Fibroblast of upper back skin (primary cell): ENCODE measurements at places on chromosomes 7 and 10.

- no peak for DNase-seq
Observed at GRCh38 chr7:154896076-154896475, 106.8 kb downstream of the PAXIP1 start.

DNA sequence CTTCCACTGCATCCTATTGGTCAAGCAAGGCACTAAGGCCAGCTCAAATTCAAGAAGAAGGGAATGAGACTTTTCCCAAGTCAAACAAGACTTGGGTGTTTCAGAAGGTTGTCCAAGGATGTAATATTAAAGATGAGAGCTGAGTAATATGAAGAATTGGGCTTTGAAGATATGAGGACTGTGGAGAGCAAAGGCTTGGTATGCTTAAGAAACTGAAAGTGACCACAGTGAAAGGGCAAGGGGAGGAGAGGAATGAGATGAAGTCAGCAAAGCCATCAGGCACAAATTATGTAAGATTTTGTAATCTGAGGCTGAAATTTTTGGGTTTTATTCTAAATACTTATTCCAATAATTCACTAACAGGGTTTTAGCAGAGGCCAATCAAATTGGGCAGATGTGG lies 38.6 kb upstream of the NPY start:
- DNase-seq, result no peak

- no peak for DNase-seq
Observed at GRCh38 chr10:68848806-68849205, 21.5 kb downstream of the STOX1 start.

GRCh38 chr10:35781643-35782035 lies 139.5 kb upstream of the FZD8 start:
- no peak for DNase-seq

DNA sequence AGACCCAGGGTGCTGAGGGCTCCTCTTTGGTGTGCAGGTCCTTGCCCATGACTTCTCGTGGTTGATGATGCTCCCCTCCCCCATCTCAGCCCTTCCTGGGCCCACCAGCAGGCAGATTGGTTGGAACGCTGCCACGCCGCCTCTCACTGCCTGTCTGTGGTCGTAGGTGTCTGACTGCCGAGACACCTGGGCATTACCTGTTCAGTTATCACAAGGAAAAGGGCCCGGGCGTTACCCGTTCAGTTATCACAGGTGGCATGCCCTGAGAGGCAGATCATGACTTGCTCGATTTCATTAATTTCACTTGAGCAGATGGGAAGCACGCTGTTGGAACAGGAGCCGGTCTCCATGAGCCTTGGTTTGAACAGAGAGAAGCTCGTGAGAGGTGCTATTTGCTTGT lies 42.5 kb downstream of the TACR2 start:
- no peak for DNase-seq

DNA sequence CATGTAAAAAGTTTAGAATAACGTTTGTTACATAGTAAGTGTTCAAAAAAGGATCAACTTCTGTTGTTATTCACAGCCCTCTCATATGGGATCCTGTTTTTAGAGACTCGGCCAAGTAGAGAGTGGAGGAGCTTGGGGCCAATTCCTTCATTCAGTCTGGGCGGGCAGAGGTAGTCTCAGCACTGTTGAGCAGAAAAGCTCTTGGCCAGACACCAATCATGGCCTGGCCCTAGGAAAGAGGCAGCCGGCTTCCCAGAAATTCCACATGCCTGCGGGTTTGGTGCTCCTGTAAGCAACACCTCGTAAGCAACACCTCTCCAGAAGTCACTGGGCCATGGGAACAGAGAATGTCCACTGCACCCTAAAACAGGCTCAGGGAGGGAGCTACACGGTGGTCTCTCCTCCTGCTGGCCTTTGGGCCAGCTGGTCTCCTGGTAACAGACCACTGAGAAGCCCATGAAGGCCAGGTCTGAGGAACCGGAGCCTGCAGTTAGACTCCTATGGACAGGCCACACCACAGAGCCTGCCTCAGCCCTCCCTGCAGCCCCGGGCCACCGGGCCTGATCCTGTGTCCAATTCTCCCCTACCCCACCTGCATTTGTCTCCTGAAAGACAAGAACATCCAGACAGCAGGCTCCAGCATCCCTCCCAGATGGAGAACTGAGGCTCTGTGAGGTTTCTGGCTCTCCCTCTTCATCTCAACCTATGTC lies 149.1 kb downstream of the GRID1 start:
- DNase-seq, result no peak

DNA sequence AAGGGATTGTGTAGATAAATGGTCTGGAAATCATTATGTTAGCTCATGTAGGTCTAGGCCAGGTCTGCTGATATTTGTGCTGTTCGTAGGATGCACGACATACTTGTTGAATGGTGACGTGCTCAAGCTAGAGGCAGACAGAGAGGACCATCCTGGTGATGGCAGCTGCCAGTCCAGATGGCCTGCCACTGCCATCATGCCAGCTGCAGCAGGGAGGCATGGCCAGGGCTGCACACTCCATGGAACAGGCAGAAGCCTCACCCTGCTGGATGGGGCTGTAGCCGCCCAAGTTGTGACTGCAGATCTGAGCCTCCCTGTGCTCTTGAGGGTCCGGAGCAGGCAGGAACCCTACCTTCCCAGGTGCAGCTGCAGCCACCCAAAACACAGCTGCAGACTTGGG lies 80.3 kb downstream of the SPDYE5 start:
- no peak for DNase-seq

DNA sequence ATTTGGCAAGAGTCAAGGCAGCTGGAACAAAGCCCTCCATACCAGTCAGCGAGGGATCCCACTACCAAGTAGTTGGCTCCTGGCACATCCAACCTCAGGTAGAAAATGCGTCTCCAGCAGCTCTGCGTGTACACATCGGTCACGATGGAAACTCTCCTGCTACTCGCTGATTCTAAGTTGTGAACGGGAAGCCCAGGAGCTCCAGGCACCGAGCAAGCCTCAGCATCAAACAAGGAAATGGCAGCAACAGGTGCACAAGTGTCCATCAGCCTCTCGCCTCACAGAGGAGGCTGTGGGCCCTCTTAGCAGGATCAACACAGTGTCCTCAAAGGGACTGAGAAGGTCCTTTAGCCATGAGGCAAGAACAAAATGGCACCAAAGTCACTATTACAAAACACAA lies 127.0 kb downstream of the TCERG1L start:
- DNase-seq, result no peak

- no peak for DNase-seq
Observed at GRCh38 chr7:117854186-117854585, 19.1 kb downstream of the CTTNBP2 start.

- peak; percentile 75 for DNase-seq
Observed at GRCh38 chr7:111735661-111736551, 173.6 kb upstream of the IMMP2L start.

- peak; percentile 44 for DNase-seq
Observed at GRCh38 chr10:78706256-78706655, 362.5 kb upstream of the ZMIZ1 start.

DNA sequence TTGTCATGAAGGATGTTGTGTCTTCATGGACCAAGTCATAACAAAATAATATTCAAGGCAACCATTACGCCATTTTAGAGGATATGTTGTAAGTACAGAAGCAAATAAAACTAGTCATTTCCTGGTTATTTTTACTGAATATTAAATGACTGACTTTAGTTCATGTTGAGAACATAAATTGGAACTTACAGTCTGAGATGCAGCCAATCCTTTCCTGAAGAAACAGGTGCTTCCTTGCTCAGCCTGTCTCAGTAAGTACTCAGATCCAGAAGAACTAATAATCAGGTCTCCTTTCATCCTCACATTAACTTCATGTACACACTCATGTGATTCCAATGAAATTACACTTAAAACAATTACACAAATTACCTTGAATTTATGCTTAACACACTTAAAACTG lies 12.3 kb downstream of the SEMA3A start:
- no peak for DNase-seq

DNA sequence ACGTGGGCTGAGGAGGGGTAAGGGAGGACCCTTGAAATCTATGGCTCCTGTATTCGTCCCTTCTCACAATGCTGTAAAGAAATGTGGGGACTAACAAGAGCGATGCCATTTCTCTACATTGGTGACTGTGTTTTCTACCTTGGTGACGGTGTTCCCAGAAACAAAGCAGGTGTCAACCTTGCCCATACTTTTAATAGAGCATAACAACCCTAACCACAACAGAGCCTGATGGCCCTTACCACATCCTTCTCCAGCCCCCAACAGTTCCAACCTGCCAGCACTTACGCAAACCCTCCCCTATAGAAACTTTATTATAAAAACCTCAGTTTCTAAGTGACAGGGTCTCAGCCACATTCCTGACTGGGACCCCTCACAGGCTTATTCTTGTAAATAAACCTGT lies 28.2 kb upstream of the ADCYAP1R1 start:
- DNase-seq, result no peak

- no peak for DNase-seq
Observed at GRCh38 chr10:44416021-44416771, 31.3 kb upstream of the CXCL12 start.

DNA sequence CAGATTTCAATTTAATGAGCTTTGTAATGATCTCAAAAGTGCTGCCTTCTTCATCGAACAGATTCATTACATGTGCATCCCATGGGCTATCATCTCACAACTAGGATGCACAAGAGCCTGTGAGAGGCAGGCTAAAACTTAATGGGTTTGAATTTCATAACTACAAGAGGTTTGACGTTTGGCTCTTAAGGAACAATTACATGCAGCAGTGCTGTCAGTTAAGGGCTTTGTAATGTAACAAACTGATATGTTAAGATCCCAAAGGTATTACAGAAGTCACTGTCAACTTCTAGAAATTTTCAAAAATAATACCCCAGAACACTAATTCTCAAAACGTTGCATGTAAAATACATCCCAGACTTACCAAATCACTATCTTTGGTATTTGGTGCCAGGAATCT lies 33.2 kb downstream of the KIF20B start:
- no peak for DNase-seq

GRCh38 chr10:71985542-71986250 lies 21.5 kb downstream of the CHST3 start:
- DNase-seq, result peak; percentile 79

DNA sequence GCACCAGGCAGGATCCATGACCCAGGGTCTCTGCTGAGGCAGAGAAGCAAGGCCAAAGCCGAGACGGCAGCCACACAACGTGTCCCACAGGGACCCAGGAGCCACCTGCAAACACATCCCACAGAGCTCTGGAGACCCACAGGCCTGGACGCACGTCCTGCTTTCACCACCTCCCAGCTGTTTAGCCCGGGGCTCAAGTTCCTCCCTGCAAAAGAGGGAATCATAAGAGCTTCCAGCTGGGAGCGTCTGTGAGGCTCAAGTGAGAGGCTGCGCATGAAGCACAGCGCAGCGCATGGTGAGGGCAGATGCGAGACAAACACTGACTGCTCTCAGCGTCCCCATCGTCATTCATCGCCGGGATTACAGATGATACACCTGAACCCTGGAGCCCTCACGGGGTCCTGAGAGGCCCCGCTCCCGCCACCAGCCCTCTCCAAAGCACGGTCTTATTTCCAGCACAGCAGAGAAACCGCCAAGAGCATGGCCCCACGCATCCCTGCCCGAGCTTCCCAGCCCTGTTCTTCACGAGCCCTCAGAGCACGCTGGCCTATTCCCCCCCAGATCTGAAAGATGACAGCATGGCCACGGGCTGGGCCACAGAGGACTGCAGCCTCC lies 88.7 kb downstream of the MAD1L1 start:
- no peak for DNase-seq

DNA sequence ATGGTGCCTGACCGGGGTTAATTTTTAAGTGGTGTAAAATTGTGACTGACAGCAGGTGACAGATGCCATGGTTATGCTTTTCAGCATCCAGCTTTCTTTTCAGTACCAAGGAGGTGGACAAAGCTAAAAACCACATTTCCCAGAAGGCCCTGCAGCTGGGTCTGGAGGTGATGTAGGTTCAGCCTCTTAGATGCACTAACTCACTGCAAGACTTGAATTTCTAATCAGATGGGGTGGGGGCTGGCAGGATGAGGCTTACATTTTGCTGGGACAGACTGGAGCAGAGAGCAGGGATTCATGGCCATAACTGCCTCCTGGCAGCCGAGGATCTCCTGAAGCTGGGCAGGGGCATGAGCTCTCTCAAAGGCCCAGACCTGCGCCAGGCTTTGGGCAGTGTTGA lies 52.4 kb downstream of the PDIA4 start:
- no peak for DNase-seq

DNA sequence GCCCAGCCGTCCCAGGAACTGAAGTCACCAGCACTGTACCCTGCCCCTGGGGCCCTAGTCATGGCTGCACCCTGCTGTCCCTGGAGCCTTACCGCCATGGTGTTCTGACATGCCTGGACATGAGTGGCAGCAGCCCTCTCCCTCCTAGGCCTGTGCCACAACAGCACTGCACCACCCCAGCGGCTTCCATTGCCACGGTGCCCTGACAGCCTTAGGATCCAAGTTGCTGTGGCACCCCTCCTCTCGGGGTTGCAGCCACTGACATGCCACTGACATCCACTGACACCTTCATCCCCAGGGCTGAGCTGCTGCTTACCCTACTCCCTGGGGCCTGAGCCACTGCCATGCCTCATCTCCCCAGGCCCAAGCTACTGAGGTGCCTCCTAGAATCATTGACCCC lies 39.6 kb upstream of the SHH start:
- DNase-seq, result no peak

- DNase-seq, result peak; percentile 100
Observed at GRCh38 chr7:80722616-80723195, 84.3 kb downstream of the CD36 start.

GRCh38 chr7:147523056-147523455 lies 1067.5 kb upstream of the C7orf33 start:
- DNase-seq, result peak; percentile 19

DNA sequence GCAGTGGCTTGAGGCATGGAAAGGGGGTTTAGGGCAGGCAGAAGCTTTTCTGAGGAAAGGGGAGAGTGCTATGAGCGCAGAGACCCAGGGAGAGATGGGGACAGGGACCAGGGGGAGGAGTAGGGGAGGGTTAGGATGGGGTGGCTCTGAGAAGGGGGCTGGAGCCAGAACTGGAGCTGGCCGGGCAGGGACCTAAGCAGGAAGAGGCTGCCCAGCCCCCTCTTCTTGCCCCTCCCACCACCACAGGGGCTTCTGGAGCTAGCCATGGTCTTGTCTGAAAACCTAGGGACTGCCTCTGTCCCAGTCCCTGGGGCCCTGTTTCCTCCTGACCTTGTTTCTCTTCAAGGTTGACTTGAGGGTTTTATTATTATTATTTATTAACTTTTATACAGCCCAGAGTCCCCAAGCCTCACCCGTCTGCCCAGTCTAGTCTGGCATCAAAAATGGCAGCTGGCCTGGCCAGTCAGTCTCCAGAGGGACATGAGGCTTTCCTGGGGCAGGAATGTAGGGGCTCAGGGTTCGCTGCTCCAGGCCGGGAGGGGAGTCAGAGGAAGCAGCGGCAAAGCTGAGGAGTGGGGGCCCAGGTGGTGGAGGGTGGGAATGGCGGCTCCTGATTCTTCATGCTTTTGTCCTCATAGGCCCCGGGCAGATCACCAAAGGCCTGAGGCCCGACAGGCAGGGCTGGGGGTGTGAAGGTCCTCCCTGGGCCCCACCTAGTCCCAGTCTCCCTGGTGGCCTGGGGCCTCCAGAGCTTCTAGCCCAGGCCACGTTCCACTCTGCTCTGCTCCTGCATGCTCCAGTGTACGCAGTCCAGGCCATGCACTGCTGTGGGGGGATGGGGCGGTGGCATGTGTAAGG lies 5.7 kb downstream of the TRIM8 start:
- DNase-seq, result no peak
